ENCODE measurements at places on chromosomes 1 and 21.

DNA sequence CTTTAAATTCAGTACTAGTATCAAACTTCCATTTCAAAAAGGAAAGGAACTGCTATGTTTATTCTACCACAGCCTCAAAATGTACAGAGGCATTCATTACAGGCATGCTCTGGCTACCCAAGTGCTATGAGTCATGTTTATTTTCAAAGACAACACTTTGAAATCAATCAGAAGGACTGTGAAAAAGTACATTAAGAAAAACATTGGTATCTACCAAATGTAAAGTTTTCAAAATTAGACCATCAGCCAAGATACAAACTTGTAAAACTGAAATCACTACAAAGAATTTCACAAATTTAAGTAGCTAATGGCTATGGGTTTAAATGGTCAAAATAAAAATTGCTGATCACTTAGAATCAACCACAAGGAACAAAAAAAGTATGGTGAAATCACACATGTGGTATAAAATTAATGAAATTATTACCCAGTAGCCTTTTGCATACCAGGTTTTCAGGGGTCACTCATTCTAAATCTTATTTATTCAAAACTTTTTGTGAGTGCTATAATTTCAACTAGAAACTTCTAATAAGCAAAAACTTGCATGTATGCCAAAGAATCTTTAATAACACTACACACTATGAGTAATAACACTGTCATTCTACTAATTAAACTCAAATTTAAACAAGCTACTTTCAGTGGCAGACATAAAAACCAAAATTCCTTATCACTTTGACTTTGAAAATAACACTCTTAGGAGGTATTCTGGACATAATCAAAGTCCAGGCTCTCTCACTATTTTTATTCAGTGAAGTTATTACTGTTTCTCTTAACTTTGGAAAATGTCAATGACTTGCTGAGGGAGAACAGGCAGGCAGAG is 49.2 kb downstream of the ENAH start:
- no peak for DNase-seq

GRCh38 chr21:46552865-46553379 is 52.0 kb downstream of the S100B start:
- no peak for DNase-seq

DNA sequence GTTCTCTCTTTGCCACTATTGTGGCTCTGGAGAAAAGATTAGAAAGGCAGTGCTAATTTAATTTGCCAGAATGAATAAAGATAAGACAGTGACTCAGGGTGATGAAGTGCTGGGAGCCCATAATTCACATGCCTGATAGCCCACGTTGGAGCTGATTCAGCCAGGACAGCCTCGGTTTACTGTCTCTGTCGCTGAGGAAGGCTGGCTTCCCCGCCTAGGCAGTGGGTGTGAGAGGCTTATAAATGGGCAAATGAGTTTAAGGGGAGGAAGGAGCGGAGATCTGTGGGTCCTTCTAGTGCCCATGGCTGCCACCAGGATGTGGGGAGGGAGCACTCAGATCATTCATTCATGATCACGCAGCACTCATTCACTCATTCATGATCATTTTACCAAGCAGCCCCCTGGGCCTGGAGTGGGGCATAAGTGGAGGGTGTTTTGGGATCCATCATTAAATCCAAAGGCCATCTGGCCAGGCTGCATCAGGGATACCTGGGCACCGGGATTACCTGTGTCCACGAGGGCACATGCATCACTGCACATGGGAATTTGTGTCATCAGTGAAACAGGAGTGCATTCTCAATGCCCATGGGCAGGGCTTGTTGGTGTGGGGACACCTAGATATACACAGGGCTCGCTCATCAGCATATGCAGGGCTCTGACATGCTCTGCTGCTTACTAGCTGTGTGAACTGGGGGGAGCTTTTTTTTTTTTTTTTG is 315.4 kb downstream of the MATN1 start:
- DNase-seq, result no peak

DNA sequence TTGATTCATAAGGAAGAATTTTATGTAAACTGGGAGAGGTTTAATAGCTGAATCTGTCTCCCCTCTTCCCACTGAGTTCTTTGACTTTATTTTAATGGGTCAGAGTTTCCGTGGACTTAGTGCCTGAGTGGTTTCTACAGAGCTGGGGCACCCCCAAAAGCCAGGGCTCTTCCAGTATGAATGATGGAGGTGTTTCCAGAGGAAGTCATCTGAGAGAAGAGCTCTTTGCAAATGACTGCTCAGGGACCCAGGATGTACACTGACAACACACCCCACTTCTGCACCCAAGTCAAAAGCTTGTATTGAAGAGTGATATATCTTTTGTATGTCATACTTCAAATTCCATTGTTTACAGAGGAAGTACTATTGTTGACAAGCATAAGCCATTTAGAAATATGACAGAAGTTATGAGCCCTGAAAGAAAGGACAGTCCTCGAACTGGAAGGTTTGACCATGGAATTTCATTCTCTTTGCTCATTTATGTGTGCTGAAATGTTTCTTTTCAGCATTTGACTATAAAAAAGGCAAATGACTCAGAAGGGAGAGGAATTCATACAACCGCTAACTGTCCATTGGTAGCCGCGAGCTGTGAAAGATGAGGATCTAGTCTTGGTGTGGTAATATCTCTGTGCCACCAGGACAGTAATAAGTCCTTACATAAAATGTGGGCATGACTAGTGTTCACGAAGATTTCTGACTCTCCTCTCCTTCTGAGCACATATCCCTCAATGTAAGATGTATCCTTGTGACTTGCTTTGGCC is 25.4 kb upstream of the LMX1A start:
- DNase-seq, result no peak

DNA sequence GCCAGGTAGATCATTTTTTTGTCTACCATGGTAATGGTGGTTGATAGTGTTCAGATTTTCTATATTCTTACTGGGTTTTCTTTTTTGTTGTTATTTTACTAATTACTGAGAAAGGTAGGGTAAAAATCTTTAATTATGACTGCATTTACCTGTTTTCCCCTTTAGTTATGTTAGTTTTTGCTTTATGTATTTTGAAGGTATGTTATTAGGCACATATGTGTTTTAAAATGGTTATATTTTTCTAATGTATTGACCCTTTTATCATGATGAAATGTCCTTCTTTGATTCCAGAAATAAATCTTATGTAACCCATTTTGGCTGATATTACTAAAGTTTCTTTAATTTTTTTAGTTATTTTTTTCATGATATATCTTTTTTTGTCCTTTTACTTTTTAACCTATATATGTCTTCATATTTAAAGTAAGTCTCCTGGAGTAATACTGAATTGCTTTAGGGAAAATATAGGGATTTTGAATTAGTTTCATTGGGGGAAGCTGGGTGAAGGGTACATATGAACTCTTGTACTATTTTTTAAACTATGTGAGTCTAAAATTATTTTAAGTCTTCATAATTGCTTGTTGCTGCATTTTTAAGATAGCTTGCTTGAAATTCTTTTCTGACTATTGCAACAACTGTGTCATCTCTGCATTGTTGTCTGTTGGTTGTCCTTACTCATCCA is 22.4 kb downstream of the SLC35A3 start:
- no peak for DNase-seq
